ENCODE measurements at places on chromosomes 6 and 20.

- no peak for DNase-seq
Measured at GRCh38 chr6:46184114-46184513, 13.3 kb upstream of the ENPP5 start.

- DNase-seq, result peak; percentile 35
Measured at GRCh38 chr20:17934141-17934862, 34.3 kb downstream of the SNX5 start.

GRCh38 chr6:34947561-34947960 lies 58.5 kb downstream of the ANKS1A start:
- no peak for DNase-seq

DNA sequence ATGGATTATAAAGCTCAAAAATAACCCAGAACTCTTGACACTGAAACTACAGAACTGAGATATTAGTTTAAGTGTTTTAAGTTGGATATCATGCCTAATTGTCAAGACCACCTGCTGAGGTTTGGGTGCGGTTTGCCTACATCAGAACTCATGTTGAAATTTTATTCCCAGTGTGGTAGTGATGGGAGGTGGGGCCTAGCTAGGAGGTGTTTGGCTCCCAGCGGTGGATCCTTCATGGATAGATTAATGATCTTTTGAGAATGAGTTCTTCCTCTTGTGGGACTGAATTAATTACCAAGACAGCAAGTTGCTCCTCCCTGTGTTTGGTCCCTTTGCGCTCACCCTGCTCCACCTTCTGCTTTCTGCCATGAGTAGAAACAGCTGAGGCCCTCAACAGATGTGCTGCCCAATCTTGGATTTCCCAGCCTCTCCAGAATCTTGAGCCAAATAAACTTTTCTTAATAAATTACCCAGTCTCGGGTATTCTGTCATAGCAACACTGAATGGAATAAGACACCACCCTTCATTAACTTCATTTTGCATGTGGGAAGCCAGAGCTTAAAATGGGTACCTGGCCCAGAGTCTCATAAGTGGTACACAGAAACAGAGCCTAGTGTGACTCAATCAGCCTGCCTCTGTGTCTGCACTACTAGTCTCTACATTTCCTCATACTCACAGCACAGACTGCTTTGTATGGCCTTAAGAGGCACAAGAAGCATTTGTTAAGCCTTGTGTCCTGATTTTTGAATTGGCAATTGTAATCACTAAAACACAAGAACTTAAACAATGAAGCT lies 158.4 kb downstream of the IBTK start:
- DNase-seq, result no peak

DNA sequence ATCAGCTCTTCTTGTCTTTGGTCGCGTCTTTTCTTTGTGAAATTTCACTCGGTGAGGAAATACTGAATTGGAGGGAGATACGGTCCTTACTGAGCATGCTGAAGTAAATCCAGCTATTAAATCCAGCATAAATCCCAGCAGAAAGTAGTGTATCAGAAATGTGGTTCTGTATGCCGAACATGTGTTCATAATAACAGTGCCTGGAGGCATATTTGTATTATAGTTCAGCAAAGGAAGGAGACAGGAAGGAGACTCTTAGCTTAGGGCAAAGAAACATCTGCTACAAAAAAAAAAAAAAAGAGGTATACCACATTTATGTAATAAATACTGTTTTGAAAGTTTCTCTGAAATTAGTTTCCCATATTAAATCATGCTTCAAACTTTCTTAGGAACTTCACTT lies 211.8 kb downstream of the PLCB4 start:
- DNase-seq, result no peak

- DNase-seq, result peak; percentile 51
Measured at GRCh38 chr6:162798546-162799266, 70.9 kb downstream of the PACRG start.

DNA sequence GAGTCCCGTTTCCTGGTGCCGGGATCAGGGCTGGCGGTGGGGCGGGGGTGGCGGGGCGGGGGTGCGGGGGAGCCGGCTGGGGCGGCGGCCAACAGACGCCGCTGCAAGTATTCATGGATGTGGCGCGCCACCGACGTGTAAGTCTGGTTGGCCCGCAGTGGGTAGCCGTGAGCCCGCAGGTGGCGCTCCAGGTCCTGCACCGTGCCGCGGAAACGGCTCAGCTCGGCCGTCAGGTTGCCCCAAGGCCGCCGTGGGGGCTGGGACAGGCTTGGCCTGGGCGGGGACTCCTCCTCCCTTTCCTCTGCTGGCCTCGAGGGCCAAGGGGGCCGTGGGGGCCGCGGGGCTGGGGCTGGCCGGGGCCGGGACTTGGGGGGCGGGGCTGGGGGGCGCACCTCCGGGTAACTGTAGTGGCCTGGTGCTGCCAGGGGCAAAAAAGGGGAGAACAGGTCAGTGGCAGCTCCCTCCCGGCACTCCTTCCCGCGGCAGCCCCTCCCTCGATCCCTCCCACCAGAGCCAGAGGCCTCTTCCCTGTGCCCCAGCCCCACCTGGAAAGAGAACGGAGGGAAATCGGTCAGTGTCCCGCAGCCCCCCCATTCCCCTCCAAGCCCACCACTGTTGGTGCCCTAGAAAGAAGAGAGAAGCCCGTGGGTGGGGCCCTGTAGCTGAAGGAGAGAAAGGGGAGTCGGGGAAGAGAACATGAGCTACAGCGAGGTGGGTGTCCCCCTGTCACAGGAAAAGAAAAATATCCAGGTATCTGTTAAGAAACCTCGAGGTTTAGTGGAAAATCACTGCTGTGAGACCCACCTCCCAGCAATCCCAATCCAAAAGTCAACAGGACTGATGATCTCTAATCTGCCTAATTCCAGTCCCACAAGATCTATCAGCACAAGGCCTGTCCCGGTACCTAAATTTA lies 21.3 kb downstream of the TNXB start:
- DNase-seq, result no peak

DNA sequence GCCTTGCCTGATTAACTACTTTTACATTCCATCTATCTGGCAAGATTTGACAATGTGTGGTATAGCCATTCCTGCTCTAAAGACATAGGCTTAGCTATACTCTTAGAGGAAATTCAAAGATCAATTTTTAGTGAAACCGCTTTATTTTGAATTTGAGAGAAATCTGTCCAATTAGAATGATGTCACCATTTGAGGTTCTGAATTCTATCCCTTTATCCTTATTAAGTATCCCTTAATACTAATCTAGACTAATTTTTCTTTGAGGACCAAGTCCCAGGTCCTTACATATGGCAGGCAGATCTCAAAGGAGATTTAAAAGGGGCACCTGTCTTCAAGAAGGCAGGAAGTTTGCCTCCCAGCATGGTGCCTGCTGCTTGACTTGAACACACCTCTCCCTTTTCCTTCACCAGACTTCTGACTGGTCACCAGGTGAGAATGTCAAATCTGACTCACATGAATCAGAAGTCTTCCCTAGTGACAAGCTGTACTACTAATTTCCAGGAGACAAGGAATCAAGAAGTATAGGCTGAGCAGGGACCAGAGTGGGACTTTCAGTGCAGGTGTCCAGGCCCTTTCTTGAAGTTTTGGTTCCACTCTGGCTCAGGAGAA lies 15.0 kb upstream of the MRAP2 start:
- DNase-seq, result no peak

DNA sequence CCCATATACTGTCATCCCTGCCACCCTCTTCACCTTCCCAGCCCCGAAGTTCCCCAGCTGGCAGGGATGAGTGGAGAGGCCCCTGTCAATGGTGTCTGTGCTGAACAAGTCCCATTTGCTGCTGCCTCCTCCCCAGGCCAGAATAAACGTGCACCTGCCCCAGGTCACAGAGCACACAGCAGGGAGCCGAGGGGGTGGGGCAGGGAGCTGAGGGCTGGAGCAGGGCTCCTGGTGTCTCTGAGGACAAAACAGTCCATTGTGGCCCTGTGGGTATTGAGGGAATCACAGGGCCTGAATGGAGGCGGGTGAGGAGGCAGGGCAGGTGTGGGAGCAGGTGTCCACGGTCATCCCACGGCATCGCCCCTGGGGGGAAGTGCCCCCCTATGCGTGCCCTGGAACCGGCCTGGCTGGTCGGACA lies 55.8 kb downstream of the SNAI1 start:
- DNase-seq, result no peak

DNA sequence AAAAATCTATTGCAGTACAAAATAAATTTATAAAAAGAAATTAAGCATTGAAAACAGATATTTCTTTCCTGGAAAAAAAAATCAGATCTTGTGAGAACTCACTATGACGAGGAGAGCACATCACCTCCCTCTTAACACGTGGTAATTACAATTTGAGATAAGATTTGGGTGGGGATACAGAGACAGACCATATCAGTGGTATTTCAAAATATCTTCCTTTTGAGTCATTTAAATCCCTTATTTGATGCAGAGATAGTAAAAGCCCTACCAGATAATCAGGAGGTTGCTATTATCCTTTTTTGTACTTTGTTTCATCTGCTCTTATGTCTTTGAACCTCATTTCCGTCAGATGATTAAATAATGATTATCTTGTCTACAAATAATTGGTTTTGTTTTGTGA lies 800.4 kb downstream of the KIF16B start:
- no peak for DNase-seq

GRCh38 chr6:42698217-42698616 lies 24.2 kb downstream of the PRPH2 start:
- no peak for DNase-seq

DNA sequence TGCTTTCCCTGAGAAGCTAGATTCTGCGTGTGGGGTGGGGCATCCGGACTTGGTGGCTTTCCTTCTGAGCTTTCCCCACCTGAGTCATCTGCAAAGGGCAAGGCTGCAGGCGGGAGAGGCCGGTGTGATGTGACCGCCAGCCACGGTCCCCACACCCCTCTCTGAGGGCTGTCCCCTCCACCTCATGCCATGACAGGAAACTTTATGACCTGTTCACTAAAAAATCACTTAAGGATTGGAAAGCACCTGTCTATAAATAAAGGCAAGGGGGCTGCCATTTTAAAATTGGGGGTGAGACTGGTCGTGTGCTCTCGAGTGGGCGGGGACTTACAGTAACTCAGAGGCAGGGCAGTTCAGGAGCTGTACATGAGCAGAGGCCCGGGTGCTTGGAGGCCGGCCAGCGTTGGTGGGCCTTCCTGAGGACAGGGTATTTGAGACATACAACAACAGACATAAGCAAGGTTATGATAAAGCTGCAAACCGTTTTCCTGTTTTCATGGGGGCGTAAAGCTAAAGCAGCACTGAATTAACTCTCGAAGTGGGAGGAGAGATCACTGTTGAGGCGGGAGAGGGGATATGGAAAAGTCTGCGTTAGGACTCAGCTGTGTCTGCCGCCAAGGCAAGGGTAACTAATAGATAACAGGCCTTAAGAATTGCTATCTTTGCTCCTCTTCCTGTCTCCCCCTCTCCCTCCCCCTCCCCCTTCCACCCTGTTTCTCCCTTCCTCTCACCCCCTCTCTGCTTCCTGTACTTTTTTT lies 16.1 kb upstream of the SERPINB1 start:
- DNase-seq, result no peak

GRCh38 chr6:119430805-119431204 lies 81.2 kb upstream of the MAN1A1 start:
- no peak for DNase-seq

GRCh38 chr6:6943421-6943820 lies 164.3 kb upstream of the RREB1 start:
- peak; percentile 53 for DNase-seq

DNA sequence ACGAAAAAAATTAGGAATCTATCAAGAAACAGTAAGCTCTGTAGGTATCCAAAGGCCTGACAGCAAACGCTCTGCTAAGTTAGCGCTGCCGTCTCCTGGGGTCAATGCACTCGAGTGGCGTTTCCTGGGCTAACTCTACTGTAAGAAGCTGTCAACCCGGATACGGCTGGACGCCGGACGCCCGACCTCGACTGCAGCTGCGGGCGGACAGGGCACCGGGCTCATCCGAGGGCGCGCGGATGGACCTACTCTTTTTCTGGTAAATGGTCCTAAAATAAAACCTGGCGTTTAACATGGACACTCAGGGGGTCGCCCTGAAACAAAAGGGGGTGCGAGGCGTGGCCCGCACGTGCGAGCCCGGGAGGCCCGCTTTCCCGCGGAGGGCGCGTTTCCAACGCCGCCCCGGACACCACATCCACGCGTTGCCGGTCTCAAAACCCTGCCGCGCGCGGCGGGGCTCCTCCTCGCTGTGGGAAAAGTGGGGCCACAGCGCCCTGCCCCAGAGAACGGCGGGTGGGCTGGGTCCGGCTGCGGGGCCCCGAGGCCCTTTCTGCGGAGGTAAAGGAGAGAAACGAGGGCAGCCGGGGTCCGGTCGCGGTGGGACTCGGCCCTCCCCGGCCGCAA lies 537 bp downstream of the TCP1 start:
- no peak for DNase-seq

DNA sequence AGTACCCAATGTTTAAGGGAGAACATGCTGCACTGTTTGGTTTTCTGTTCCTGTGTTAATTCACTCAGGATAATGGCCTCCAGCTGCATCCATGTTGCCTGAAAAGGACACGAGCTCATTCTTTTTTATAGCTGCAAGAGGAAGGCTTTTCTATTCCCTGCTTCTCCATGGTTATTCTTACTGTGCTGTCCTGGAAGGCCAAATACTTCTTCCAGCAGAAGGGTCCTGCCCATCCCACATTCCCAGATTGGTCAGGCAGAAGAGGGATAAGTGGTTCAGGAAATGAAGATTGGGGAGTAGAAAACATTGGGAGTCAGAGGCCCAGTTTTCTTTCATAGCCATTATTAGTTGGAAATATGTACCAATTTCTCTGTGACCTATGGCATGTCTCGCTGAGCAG lies 122.4 kb downstream of the TCP11 start:
- no peak for DNase-seq

GRCh38 chr6:143157131-143157530 lies 96.4 kb downstream of the AIG1 start:
- no peak for DNase-seq

DNA sequence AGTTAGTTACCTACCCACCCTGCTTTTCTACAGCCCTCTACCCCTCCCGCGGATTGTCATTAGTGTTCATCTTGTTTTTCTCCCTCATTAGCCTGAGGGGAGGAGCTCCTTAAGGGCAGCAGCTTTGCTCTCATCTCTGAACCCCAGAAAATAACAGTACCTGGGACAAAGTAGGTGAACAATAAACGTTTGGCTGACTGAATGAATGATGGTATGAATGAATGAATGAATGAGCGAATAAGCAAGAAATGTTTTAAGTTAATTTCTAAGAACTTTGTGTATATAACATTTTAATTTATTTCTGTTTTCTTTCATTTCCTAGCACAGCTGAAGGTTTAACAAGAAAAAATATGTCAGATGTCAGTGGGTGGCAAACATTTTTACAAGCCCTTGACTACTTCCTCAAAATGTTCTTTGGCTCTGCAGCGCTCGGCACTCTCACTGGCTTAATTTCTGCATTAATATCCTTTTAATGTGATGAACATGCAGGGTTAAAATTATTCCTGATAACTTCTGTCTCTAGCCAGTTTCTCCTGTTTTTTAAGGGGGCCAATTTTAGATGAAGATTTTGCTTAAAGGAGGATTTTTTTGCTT lies 50.1 kb downstream of the SLC9A8 start:
- DNase-seq, result peak; percentile 32

DNA sequence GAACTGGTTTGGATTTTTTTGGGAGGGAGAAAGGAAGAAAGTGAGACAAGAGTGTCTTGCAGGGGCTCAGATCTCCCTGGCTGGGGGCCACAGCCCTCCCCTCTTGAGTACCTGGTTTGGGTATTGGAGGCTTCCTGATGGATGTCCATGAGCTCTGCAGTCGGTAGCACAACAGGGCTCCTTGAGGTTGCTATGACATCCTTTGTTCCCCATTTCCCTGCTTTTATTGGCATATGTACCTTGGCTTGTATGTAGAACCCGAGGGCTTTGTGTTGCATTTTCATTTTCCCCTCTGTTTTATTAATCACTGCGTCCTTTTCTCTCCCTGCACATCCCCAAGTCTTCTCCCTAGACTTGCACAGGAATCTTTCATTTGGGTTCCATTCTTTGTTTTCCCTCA lies 355.5 kb upstream of the TSHZ2 start:
- no peak for DNase-seq
